Pulmonary artery endothelial cell (primary cell): ENCODE measurements at places on chromosomes 1 and 21.

GRCh38 chr1:65407877-65408276, 12.6 kb upstream of the LEPR start:
- DNase-seq: no peak

DNA sequence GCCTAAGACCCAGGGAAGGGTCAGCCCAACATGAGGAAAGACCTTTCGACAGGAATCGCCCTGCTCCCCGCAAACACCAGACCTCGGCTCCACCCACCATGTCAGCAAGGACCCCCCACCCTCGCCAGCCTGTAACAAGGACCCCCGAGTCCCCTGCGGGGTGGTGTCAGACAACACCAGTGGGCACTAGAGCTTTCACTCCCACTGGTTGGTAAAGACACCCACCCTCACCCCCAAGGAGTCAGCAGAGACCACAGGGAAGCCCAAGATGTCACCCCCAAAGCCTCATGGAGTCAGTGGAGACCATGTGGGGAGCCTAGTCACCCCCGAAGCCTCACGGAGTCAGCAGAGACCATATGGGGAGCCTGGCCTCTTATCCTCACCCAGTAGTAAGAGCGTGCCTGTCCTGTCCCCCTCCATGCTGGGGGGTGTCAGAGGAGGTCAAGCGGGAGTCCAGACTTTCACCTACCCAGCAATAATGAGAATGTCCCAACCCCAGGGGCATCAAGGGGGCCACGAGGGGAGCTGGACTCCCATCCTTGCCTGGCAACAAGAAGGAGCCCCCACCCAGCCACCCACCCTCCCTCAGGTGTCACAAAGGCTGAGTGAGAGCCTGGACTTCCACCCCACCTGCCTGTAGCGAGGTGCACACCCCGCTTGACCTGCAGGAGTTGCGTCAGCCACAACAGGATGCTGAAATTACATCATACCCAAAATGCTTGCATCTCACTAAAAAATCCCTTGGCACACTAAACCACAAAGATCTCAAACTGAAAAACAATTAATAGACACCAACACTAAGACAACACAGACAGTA, 24.8 kb downstream of the SLC19A1 start:
- DNase-seq: no peak

DNA sequence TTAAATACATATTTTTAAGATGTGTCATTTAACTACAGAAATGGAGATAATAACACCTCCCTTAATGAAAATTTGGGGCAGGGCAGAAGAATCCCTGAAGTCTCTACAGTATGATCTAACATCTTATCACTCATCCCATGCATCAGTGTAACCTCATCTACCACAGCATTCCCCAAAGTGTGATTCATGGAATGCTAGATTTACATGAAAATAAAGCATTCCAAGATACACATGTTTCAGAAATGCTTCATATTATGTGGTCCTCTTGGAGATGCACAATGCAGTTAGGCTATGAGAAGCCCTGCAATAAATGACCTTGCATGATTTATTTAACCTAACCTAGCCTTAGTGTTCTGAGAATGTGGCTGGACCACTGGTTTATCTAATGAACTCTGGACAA, 166.9 kb upstream of the SYT6 start:
- no peak for DNase-seq

DNA sequence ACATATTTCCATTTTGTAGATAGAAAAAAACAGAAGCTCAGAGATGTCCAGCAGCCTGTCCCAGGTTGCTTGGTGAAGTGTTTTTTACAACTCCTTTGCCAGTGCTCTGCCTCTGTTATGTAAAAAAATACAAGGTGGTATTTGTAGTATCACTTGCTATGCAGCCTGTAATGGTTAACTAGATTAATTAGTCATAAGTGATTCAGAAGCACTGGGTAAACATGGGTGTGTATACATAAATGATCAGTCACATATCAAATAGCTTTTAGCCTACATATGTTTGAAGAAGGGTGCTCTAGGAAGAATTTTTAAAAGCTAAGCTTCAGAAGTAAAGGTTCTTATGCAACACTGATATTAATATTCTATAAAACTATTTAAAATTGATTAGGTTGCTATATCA, 70.0 kb upstream of the MAGI3 start:
- DNase-seq: no peak

- no peak for DNase-seq
Observed at GRCh38 chr1:17635811-17636210, 96.3 kb downstream of the ARHGEF10L start.

DNA sequence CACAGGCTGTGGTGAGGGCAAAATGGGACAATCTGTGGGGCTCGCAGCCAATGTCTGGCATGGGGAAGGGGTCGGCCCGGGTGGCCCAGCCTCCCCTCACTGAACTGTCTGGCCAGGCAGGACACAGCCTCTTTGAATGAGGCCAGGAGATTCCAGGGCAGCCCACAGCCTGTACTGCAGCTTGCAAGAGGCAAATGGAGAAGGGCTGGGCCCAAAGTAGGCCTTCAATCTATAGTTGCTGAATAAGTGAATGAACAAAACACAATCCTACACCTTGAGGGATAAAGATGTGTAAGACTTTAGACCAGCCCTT, 23.2 kb downstream of the SLC27A3 start:
- DNase-seq: no peak
